ENCODE measurements at places on chromosomes 11 and 22.

GRCh38 chr11:26264266-26264665 lies 67.7 kb upstream of the ANO3 start:
- no peak for DNase-seq

GRCh38 chr11:726278-727220 lies 20.5 kb downstream of the EPS8L2 start:
- no peak for DNase-seq

DNA sequence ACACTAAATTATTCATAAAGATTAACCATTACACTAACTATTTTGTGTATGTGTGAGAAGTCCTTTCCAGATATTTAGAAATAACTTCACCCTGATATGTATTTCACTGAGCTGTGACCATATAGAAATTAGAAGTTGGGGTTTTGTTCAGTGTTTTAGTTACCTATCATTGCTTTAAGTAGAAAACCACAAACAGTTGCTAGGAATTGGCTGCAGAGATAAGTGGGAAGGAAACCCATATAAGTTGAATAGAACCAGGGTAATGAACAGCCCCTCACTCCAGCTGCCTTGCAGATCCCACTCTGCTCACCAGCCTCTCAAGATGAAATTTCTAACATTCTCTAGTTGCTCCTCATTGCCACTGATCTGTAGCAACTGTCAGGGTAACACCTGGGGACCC lies 10.3 kb downstream of the SRSF8 start:
- no peak for DNase-seq

DNA sequence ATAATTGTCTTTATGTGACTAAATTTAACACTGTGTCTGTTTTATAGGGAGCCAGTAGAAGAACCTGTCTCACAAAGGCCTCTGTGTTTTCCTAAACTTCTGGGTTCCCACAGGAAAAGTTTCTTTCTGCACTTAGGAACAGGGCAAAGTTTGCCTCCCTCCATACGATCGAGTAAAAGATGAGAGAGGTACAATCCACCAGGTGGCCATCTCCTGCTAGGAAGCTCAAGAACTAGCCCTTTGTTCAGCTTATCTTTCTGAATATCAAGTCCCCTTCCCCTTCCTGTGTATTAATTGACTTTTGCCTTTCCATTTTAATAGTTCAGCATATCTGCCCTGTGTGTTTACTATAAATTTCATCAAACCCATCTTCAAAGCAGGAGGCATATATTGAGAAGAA lies 18.0 kb downstream of the CSNK2A3 start:
- DNase-seq = no peak

GRCh38 chr11:19594326-19594725 lies 118.3 kb upstream of the NAV2 start:
- no peak for DNase-seq

- peak; percentile 37 for DNase-seq
These were observed 4.1 kb downstream of the SUN2 start for GRCh38 chr22:38751422-38752346.

- DNase-seq = no peak
These were observed 50.7 kb upstream of the LIN7C start for GRCh38 chr11:27557226-27557625.

GRCh38 chr11:43994196-43994595 lies 51.8 kb downstream of the C11orf96 start:
- no peak for DNase-seq

DNA sequence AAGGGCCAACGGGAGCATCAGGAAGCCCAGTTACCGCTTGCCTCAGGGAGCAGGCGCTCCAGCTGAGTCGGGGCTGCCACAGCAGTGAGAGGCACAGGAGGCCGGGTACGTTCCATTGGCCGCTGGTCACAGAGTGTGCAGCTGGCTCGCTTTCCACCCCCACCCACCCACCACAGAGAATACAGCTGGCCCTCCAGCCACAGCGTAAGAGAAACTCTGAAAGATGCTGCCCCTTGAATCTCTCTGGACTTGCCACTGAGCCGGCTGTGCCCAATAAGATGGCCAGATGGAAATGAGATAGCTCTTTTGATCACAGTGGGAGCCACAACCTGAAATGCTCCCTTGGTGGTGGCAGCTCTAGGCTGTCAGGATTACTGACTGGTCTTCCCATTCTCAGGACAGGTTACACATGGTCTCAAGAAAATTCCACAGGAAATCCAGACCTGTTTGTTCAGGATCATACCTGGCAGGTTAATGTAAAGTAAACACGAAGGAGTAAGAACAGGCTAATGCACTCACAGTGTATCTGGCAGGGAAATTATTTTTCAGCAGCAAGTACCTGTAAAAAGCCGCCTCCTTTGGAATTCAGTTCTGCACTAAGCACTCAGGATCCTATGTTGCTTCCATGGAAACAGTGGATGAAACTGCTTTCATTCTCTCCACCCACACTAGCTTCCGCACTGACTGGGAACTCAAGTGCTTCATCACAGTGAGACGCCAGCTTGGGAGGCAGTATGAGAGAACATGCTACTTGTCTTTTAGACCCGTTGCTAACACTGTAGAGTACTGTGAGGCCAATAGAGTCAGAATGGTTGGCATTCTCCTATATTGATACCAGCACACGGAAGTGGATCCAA lies 16.5 kb downstream of the SIAE start:
- DNase-seq = no peak

- DNase-seq = no peak
These were observed 55.8 kb downstream of the ELFN2 start for GRCh38 chr22:37371491-37371890.

- DNase-seq = no peak
These were observed 17.0 kb upstream of the SCGB1A1 start for GRCh38 chr11:62401811-62402210.

DNA sequence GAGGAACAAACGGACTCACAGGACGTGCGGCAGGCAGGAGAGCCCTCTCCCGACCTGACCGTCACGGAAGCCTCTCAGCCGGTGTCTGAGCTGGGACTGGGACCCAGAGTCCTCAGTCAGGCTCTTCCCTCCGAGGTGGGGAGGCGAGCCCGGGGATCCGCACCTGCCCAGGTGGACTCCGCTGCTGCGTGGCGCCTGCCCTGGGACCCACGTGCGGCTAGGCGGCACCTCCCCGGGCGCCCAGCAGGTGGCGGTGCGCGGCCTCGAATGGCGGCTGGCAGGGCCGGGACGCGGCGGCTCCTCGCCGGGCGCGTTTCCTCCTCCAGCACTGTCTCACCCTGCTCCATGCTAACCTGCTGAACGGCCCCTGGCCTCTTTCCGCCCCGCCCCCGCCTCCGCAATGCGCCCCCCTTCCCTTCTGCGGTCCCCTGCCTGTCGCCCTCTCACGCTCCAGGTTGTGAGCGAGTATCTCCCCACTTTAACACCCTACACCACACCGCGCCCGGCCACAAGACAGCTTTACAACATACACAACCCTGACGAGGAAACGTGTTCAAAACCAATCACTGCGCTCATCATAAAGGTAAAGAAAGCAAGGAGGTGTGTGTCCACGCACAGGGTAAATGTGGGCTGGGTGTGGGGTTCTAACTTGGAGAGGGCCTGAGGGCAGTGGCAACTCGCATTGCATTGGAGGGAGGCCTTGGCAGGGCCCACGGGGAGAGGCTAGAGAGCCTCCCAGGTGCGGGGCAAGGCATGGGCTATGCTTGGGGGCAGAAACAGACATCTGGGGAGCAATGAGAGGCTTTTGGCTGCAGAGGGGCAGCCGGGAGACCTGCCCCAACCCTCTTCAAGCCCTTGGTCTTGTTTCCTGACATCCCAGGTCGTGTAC lies 25.9 kb upstream of the ATXN10 start:
- peak; percentile 64 for DNase-seq

DNA sequence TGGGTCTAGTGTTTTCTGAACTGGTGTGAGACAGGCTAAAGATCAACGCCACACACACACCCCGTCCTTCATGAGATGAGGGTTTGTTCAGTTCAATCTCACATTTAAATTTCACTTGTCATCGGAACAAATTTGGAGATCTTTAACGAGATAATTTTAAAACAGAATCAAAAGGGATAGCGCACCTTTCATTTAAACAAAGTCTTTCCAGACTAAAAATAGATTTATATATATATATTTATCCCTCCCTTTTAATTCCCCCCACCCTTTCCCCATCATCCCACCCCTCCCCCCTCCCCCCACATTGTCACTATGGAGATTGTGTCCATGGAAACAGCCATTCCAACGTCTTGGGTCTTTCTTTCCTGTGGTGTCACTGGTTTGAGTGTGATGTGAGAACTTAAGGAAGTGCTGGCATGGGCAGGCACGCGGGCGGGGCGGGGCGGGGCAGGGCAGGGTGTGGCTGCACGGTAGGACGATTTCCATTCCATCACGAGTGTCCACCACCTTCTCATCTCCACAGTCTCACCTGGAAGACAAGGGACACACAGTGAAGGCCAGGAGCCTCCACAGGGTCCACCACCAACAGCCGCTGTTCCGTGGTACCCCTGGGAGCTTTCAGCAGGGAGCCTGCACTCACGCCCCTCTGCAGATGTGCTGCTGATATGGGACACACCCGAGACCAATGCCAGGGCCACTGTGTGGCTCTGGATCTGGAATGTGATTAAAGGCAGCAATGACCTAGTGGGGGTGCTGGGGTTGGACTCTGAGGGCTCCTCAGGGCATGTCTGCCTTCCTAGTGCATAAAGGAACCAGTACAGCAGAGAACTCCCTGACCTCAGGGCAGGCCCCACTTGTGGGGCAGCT lies 30.5 kb upstream of the CYP2D6 start:
- DNase-seq = no peak

- no peak for DNase-seq
These were observed 8.8 kb downstream of the MISFA start for GRCh38 chr11:18608376-18608775.

DNA sequence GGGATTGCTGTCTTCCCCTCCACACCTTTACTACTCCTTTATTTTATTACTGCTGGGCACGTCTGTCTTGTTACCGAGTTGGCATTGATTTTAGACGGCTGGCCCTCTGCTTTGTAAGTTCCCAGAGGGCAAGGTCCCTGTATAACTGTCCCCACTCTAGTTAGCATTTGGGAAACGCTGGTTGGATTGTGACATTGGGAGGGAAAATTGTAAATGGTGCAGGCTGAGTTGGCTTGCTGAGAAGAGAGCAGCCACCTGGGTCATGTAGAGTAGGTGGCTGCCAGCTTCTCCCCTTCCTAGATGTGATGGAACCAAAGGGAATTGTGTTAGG lies 1.7 kb downstream of the TAB1 start:
- DNase-seq = no peak

GRCh38 chr11:134988495-134988894 lies 576.5 kb upstream of the B3GAT1 start:
- DNase-seq = no peak

GRCh38 chr11:6660712-6661111 lies 5.1 kb upstream of the DCHS1 start:
- no peak for DNase-seq

GRCh38 chr11:97361812-97362378 lies 972.1 kb downstream of the JRKL start:
- no peak for DNase-seq

DNA sequence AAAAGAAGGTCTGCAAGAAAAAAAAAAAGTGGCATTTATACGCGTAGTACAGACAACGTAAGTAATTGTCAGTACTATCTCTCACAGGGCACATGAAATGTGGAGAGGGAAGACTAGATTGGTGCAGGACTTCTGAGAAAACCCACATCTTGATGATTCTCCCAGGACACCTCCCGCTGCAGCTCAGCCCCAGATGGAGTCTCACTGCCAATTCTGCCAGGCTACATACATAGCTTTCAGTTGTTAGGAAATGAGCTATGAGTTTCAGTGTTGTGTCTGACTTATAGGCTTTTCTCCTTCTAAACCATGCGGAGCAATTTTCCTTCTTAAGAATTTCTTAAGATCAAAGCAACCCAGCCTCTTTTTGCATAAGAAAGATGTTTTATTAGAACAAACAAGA lies 9.6 kb downstream of the OR5A2 start:
- DNase-seq = no peak

GRCh38 chr11:134152696-134153095 lies 71.1 kb downstream of the NCAPD3 start:
- DNase-seq = no peak

GRCh38 chr11:131591051-131591461 lies 220.6 kb downstream of the NTM start:
- DNase-seq = no peak

DNA sequence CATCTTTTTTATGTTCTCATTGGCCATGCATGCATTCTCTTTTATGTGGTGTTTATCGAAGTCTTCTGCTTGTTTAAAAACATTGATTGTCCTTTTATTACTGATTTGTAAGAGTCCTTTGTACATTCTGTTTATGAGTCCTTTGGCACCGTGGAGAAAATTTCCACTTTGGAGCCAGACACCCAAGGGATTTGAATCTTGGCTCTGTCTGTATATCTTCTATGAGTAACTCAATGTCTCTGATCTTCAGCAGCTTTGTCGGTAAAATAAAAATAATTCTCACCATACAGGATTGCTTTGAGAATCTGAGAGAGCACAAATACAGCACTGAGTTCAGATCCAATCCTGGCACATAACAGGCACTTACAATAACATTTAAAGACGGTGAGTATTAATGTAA lies 12.8 kb upstream of the SORL1 start:
- no peak for DNase-seq

GRCh38 chr11:34826384-34826726 lies 89.8 kb downstream of the APIP start:
- DNase-seq = no peak

DNA sequence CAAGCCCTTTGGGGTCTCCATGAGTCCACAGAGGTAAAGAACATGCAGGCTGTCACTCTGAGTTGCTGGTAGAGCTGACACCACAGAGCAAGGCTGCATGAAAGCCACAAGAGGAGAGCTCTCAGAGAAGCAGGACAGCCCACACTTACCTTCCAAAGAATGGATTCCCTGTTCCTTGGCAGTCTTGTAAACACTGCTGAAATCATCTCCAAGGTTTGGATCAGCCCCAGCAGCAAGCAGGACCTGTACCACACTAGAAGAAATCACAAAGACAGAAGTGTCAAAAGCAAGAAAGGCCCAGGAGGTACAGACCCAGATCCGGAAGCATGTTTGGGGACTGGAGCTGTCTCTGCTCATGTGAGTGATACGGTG lies 54.2 kb downstream of the CLPB start:
- DNase-seq = no peak

- no peak for DNase-seq
These were observed 20.2 kb downstream of the RFPL1 start for GRCh38 chr22:29458551-29458950.

DNA sequence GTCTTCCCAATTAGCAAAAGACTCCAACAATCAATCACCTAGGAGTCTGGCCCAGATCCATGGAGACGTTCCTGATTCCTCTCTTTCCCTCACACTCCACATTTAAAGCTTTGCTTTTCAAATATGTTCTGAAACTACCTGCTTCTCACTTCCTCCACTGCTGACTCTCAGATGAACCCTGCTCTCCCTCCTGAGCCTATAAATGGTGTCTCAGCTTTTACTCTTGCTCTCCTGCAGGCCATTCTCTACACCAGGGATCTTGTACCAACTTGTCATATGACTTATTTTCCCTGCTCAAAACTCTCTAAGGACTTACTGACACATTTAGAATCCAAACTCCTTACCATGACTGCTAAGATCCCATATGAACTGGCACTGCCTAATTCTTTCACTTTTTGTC lies 138.4 kb upstream of the DDI1 start:
- no peak for DNase-seq

DNA sequence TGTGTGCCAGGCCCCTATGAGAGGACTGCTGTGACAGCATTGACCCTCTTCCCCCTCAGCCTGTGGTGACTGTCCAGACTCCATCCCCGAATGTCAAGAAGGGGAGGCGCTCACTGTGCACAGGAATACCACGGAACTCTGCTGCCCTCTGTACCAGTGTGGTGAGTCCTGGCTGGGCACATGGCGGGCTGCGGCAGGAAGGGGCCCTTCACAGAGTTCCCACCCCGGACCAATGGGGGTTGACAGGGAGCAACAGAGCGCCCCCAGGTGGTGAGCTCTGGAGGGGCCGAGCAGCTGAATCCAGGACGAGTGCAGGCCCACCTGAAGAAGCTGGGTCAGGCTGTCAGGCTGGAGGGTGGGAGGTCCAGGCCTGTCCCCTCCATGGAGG lies 83.8 kb upstream of the MYOD1 start:
- no peak for DNase-seq
